ENCODE measurements at places on chromosomes 16 and 17. TPM values are rescaled to one million over a fixed set of nuclear protein-coding genes. Genes with fewer than 3 reads are reported as not detected.

- no peak for DNase-seq
Observed at GRCh38 chr17:50329716-50330115, 16.2 kb upstream of the XYLT2 start.

DNA sequence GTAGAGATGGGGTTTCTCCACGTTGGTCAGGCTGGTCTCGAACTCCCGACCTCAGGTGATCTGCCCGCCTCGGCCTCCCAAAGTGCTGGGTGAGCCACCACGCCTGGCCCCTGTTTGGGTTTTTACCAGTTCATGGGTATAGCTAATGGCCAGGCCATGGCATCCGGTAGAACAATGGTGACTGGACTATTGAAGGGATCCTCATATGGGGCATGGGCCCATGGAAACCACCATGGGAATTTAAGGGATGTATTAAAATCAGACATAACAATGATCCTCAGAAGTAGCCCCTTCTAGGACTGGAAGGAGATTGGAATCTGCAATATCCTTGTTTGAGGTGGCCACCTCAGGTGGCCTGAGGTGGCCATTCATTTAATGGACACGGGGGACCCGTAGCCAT is 17.5 kb upstream of the GUCY2D start:
- DNase-seq: no peak

DNA sequence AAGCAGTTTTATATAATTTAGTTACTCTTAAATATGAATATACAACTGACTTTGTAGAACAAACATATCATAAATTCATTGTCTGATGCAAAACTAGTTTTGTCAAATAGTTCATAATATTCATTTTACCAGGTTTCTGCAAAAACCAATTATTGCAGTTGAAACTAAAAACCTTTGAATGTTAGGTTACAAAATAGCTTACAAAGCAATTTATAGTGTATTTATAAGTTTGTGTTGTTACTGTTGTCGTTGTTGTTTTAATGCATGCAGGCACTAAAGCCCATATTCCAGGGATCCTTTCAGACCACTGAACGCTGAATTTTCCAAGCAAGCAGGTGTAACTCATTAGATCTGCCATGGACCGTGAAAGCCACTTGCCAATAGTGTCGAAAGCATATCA is 427.6 kb downstream of the ZFHX3 start:
- DNase-seq: no peak

Gene SPATA22
- total RNA-seq: 0.26 TPM

All from left lung (tissue), 14 donors.